ENCODE measurements at places on chromosomes 16 and 17. TPM values are rescaled to one million over a fixed set of nuclear protein-coding genes. Genes with fewer than 3 reads are reported as not detected.

TBX4 gene
- total RNA-seq, result not detected

HSD11B2 gene
- 0.10 TPM for total RNA-seq

TSR1 gene
- total RNA-seq, result 60.4 TPM

LAT gene
- 2.3 TPM for total RNA-seq

SKAP1 gene
- total RNA-seq, result 0.65 TPM

RPL38 gene
- 987 TPM for total RNA-seq

CETP gene
- 0.65 TPM for total RNA-seq

VMO1 gene
- not detected for total RNA-seq

CARD14 gene
- total RNA-seq, result not detected

SGCA gene
- not detected for total RNA-seq

TEKT5 gene
- 0.65 TPM for total RNA-seq

FBXL16 gene
- 0.29 TPM for total RNA-seq
